Activated CD4-positive, alpha-beta T cell treated with anti-CD3 and anti-CD28 coated beads, Interleukin-2, amount 10 ng/mL, durations not matched to agents 7 days and 5 days (primary cell): ENCODE measurements at places on chromosomes 7 and 10. TPM values are rescaled to one million over a fixed set of nuclear protein-coding genes. Genes with fewer than 3 reads are reported as not detected.

DNA sequence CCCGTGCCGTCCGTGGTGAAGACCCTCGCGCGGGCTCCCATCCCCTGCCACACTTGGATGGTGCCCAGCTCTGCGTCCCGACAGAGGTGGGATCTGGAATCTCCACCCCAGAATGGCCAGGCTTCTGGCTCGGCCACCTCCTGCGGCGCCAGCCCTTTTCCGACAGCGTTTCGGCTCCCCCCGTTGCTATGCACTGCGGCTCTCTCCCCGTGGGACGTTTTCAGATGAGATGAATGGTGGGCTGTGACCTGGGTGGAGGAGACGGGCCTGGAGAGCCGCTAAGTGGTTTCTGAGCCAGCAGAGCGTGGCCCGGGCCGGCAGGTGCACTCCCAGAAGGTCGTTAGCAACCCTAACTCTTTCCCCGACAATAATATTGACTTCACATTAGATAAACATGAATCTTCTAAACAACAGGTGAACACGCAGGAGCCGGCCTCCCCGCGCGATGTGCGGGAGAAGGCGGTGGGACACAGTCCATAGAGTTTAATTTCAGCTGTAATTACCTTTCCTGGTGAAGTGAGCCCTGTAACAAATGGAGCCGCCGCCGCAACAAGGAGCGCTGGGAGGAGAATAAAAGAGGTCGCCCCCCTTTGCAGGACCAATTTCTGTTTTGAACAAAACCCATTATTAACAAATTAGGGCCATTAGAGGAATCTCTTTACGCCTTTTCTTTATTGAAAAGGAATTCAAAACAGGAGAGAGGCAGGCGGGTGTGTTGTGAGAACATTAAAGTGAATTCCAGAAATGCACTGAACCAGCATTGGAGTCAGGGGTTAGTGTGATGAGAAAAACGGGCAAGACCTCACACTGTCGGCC is 294.3 kb upstream of the PFKP start:
- H3K36me3 ChIP-seq: no peaks in the 10 kb centered on the region
- H3K27me3 ChIP-seq: peaks cover 3% of the 10 kb centered on the region
- H3K27ac ChIP-seq: no peak overlapping the region
- no peak for DNase-seq

DNA sequence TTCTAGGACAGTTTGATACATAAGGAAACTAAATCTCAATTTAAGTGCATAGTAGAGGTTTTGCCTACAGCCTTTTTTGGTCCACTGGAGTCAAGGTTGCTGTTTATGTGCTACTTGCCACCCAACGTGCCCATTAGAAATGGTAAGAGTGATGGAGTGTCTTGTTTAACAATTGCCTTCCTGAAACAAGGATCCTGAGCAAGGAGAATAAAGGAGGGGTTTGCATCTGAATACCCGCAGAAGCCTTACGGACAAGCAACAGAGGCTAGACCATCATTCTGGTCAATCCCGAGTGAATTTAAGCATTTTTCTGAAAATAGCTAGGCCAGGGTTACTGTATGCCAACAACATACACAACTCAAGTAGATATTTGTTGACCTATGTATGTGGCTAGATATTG is 63.6 kb downstream of the MARCHF5 start:
- H3K27me3 ChIP-seq: peaks cover 12% of the 10 kb centered on the region
- no peak for DNase-seq
- H3K36me3 ChIP-seq: peaks cover 10% of the 10 kb centered on the region
- H3K27ac ChIP-seq: no peak overlapping the region
- no peak overlapping the region for H3K4me3 ChIP-seq

DNA sequence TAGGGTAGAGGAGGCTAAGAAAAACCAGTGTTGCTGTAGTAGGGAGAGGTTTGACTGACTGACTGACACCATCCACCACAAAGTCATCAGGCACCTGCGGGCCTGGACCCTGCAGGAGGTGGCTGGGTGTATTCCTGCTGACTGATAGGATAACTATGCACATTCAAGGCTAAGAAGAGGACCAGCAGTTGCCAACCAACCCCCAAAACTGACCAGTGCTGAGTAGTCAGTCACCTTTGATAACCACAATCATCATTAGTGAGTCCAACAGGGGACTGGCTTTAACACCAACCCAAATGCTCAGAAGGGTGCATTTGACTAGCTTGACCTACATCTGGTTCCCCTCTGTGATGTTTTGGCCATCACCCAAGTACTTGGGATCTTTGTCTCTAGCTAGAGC is 30.5 kb downstream of the PLXNA4 start:
- no peak overlapping the region for H3K27ac ChIP-seq
- peaks cover 47% of the 10 kb centered on the region for H3K36me3 ChIP-seq
- no peak overlapping the region for H3K4me3 ChIP-seq
- H3K4me1 ChIP-seq: peaks cover 33% of the 10 kb centered on the region
- DNase-seq: no peak

- H3K27ac ChIP-seq: no peak overlapping the region
- H3K4me3 ChIP-seq: no peak overlapping the region
- H3K36me3 ChIP-seq: no peaks in the 10 kb centered on the region
- no peaks in the 10 kb centered on the region for H3K4me1 ChIP-seq
- H3K27me3 ChIP-seq: no peaks in the 10 kb centered on the region
These were observed 718.2 kb upstream of the PCDH15 start for GRCh38 chr10:55519264-55519663.

GRCh38 chr7:50956522-50957155 is 173.9 kb upstream of the GRB10 start:
- no peak for DNase-seq
- H3K27me3 ChIP-seq: no peaks in the 10 kb centered on the region
- H3K36me3 ChIP-seq: no peaks in the 10 kb centered on the region
- no peak overlapping the region for H3K27ac ChIP-seq
- no peak overlapping the region for H3K4me3 ChIP-seq

DNA sequence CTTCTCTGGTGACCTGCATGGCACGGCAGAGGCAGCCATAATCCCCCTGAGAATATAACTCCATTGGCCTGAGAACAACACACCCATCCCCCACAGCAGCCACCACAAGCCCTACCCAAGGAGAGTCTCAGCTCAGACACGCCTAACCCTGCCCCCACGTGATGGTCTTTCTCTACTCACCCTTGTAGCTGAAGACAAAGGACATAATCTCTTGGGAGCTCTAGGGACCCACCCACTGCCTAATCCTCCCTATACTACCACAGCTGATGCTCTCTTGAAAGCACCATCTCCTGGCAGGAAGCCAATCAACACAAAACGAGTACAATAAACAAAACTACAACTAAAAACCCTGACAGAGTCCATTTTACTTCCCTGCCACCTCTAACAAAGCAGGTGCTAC is 30.7 kb upstream of the HPSE2 start:
- no peak overlapping the region for H3K27ac ChIP-seq
- H3K4me1 ChIP-seq: no peaks in the 10 kb centered on the region
- no peaks in the 10 kb centered on the region for H3K36me3 ChIP-seq
- DNase-seq: no peak
- H3K27me3 ChIP-seq: peaks cover 2% of the 10 kb centered on the region
- H3K4me3 ChIP-seq: no peak overlapping the region

- no peak overlapping the region for H3K4me3 ChIP-seq
- no peak overlapping the region for H3K27ac ChIP-seq
- DNase-seq: no peak
- peaks cover 36% of the 10 kb centered on the region for H3K4me1 ChIP-seq
- no peaks in the 10 kb centered on the region for H3K27me3 ChIP-seq
These were observed 119.9 kb downstream of the CCNY start for GRCh38 chr10:35456153-35456720.

GRCh38 chr7:100516135-100516812 is 22.7 kb upstream of the AGFG2 start:
- H3K4me1 ChIP-seq: peaks cover 28% of the 10 kb centered on the region
- H3K27ac ChIP-seq: peak overlapping the region; percentile 81

The BTBD16 gene
- total RNA-seq: not detected

The COL26A1 gene
- not detected for total RNA-seq

GRCh38 chr7:10789170-10789569 is 184.5 kb upstream of the PHF14 start:
- no peak overlapping the region for H3K27ac ChIP-seq
- DNase-seq: no peak
- H3K4me1 ChIP-seq: no peaks in the 10 kb centered on the region
- no peaks in the 10 kb centered on the region for H3K36me3 ChIP-seq

GRCh38 chr7:2719007-2719406 is 31.0 kb downstream of the AMZ1 start:
- peaks cover 1% of the 10 kb centered on the region for H3K27me3 ChIP-seq
- peaks cover 4% of the 10 kb centered on the region for H3K36me3 ChIP-seq
- peak; percentile 63 for DNase-seq
- peak overlapping the region; percentile 68 for H3K27ac ChIP-seq
- no peak overlapping the region for H3K4me3 ChIP-seq

The KEL gene
- total RNA-seq: 0.15 TPM

The CFAP69 gene
- not detected for total RNA-seq

DNA sequence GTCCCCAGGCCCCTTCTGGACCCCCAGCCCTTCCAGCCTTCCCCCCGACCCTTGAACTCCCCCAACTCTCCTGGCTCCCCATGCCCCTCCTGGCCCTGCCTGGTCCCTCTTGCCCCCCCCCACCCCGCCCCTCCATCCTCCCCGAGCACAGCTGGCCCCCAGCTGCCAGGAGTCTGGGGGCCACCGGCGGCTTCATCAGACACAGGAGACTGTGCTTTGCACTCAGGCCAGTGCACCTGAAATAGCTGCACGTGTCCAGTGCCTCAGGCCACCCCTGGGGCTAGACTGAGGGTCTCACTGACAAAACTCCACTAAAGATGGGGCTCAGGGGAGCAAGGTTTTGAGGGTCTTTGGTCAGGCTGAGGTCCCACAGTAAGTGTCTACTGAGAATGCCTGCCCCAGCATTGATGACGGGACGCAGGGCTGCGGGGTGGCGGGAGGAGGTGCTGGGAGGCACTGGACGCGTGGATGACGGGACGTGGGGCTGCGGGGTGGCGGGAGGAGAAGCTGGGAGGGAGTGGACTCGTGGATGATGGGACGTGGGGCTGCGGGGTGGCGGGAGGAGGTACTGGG is 6.5 kb downstream of the FOXL3 start:
- H3K4me1 ChIP-seq: no peaks in the 10 kb centered on the region
- no peak overlapping the region for H3K27ac ChIP-seq
- H3K36me3 ChIP-seq: no peaks in the 10 kb centered on the region
- H3K4me3 ChIP-seq: no peak overlapping the region

DNA sequence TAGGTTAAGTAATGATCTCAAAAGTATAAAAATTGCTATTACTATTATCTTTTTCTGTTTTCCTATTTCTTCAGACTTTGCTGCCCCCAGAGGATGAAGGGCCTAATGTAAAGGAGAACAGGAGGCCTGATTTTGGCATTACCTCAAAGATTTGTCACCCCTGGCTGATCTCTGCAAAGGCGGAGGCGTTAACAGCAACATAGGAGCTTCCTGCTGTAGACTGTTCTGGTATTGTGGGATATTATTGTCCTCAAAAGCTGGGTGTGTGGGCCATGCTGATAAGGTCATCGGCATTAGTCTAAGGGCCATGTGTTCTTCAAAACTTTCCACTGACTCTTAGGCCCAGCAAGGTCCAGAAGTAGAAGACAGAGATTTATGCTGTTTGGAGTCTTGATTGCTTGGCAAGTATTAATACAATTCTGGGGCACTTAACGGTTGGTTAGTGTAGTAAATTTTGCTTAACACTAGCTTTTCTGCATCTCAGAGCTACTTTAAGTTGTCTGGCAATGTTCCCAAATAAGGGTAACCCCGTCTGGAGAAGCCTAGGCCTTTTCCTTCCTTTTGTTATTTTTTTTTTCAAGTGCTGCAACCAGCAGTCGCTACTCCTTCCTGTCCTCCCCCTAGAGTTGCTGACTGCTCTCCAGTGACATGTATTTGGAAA is 14.0 kb upstream of the ENTPD1 start:
- no peaks in the 10 kb centered on the region for H3K36me3 ChIP-seq
- no peak overlapping the region for H3K4me3 ChIP-seq
- no peak for DNase-seq
- no peaks in the 10 kb centered on the region for H3K4me1 ChIP-seq
- H3K27ac ChIP-seq: no peak overlapping the region
- H3K27me3 ChIP-seq: no peaks in the 10 kb centered on the region

DNA sequence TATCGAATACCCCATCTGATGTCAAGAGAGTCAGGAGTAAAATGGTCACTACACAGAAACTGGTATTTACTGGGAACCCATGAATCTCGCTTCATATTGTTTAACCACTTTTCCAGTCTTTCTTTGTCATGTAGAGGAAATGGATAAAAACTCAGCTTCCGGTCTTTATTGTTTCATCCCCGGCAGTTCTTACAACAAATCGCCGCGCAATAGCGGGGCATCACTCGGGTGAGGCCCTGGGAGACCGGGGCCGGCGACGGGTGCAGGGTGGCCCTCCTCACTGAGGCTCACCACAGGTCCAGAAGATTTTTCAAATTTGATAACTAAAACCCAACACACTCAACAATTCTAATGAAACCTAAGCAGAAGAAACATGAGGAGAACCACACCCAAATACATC is 35.6 kb upstream of the PTPRN2 start:
- H3K27me3 ChIP-seq: no peaks in the 10 kb centered on the region
- no peak for DNase-seq
- H3K4me1 ChIP-seq: no peaks in the 10 kb centered on the region
- no peak overlapping the region for H3K27ac ChIP-seq
- H3K4me3 ChIP-seq: no peak overlapping the region

The IFIT1B gene
- not detected for total RNA-seq

DNA sequence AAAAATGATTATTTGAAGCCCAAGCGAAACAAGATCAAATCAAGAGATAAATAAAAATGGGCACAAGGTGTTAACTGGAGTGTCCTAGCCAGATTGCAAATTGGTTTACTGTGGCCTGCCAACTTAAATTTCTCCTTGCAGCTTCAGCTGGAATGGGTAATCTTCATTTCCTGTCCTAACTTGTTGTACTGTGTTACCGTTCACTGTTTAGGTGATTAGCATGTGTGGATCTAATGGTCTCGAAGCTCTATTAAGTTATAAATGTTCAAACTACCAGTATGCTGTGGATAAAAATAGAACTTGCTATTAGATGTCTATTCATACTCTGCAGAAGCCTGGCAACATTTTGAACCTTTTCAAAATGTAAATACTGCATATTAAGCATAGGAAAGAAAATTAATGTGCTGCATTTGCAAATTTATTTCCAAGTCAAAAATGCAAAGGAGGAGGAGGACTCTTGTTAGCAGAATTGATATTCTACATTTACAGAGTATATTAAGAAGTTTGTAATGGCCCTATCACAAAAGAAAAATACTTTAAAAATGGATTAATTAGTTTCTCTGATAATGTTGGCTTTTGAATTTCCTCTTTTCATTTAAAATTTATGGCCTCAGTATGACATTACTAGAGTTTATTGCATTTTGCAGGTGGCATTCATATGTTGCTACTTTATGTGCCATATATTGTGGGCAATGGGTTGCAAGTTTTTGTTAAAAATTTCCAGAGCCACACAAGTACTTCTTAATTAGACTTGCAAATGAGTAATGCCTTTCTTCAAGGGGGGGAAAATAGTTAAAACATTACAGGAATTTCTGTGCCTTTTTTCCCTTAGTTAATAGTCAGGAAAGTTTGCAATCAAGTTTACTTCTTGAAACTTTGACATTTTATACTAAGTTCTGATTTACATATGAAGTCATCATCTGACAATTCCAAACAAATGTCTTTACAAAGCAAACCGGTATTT is 92.1 kb downstream of the CABCOCO1 start:
- peaks cover 28% of the 10 kb centered on the region for H3K4me1 ChIP-seq
- no peak overlapping the region for H3K27ac ChIP-seq
- H3K27me3 ChIP-seq: no peaks in the 10 kb centered on the region
- peaks cover 5% of the 10 kb centered on the region for H3K36me3 ChIP-seq
- no peak overlapping the region for H3K4me3 ChIP-seq
- DNase-seq: no peak
